ENCODE measurements at places on chromosomes 4 and X. TPM values are rescaled to one million over a fixed set of nuclear protein-coding genes. Genes with fewer than 3 reads are reported as not detected.

- DNase-seq: no peak
Observed at GRCh38 chr4:59222221-59222620, 1977.9 kb upstream of the ADGRL3 start.

DNA sequence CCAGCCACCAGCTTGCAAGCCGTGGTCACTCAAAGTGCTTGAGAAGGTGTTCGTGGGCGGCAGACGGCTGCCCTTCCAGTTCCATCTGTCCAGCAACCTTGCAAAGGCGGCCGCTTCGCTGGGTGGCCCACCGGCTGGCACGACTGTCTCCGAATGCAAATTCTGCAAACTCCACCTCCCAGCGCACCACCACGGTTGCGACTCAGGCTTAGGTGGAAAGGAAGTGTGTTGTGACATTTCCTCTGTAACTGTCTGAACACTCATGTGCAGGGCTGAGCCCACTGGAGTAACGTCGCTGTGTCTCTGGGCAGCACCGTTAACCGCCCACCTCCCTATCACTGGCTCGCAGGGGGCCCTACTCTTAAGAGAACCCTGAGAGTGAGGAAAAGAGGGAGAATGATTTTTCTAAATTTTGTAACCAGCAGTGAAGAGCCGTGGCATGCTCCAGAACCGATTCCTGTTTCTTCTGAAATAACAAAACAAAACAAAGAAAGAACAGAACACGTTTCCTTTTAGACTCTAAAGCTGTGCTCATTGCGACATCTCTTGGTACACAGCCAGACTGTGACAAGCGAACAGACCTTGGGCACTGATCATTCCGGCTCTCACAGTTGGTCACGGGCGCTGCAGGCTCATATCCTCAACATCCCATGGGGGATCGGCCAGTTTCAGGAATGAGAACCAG is at the start of gene P2RY8:
Gene P2RY8, minus strand, starts transcription at position 155 of the 685 bp plus-strand sequence. CDS start 70,627 bp downstream, outside the sequence.
- peak; percentile 37 for DNase-seq

DNA sequence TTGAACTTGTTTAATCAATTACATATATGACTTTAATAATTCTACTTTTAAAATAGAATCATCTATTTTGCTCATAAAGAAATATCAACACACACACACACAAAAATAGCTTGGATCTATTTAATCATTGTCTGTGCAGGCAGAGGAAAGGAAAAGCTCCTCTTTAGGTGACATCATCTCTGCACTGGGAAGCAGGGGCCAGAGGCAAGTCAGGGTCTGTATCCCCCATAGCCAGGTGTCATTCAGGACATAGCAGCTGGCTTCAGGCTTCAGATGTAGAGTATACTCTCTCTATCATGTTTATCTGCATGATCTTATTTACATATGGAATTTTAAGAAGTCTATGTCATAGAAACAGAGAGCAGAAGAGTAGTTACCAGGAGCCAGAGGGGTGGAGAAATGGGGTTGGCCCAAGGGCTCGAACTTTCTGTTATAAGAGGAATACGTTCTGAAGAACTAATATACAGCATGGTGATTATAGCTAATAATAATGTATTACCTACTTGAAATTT is 110.4 kb upstream of the LDB2 start:
- no peak for DNase-seq

ALAS2 gene
- total RNA-seq: not detected

POU3F4 gene
- not detected for total RNA-seq

TNIP3 gene
- 0.47 TPM for total RNA-seq

Data from T-helper 17 cell (primary cell).